ENCODE measurements at places on chromosomes 1 and 21.

DNA sequence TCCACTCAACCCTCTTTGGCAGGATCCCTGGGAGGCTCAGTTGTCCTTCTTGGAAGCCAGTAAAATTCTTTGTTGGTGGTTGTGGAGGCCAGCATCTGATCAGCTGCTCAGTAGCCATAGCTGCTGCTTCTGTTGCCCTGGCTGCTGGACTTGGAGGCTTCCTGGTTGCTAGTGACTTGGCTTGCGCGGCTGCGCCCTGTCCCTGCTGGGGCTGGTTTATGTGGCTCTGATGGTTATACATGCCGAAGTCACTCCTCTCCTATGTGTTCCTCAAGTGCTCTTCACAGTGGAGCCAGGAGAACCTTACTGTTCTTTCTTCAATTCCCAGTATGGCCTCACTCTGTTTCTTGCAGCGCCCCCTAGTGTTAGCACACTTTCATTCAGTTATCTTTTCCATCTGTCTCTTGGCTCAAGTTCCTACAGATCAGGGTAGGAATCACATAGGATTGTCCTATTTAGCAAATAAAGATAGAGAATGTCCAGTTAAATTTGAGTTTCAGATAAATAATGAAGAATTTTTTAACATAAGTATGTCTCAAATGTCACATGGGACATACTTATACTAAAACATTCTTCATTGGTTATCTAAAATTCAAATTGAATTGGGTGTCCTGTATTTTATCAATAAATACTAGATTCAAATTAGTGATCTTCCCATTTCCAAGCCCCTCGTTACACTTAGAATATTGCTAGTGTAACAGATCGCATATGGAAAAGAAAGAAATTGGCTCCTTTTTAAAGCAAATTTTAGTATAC is 176.5 kb downstream of the TGFB2 start:
- no peak for DNase-seq

DNA sequence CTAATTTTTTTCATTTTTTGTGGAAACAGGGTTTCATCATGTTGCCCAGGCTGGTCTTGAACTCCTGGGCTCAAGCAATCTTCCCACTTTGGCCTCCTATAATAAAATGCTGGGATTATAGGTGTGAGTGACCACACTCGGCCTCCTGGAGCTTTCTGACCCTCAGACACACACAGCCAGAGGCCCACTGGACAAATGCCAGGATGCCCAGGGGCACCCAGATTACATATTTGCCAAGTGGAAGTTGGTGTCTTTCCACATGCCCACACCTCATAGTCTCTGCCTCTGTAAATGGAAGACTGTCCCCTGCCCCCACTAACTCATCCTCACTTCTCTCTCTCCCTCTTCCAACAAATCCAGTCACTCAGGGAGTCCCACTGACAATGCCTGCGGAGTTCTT is 63.4 kb upstream of the LRP8 start:
- DNase-seq: no peak

- no peak for DNase-seq
Measured at GRCh38 chr1:231940116-231940515, 313.5 kb downstream of the DISC1 start.

GRCh38 chr1:61741711-61742619 is at the start of gene PATJ:
Gene PATJ (plus strand): TSS chr1:61742480. CDS start chr1:61762893, 20,413 bp downstream.
- DNase-seq: no peak

DNA sequence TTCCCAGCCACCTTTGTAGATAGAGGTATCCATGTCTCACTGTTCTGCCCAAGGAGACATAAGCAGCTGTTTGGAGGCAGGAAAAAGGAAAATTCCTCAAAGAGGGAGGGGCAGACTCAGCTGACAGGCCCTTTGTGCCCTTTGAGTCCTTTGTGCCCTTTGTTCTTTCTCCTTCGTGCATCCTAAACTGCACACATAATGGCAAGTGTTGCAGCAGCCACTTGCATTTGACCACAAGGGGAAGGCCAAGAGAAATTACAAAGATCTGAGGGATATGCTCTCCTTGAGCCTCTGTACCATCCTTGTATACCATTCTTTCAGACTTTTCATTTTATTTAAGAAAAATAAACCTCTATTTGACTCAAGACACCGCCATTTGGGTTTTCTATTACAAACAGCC is 71.8 kb upstream of the PKN2 start:
- no peak for DNase-seq

GRCh38 chr1:174974711-174975119 is 25.0 kb upstream of the CACYBP start:
- DNase-seq: no peak

DNA sequence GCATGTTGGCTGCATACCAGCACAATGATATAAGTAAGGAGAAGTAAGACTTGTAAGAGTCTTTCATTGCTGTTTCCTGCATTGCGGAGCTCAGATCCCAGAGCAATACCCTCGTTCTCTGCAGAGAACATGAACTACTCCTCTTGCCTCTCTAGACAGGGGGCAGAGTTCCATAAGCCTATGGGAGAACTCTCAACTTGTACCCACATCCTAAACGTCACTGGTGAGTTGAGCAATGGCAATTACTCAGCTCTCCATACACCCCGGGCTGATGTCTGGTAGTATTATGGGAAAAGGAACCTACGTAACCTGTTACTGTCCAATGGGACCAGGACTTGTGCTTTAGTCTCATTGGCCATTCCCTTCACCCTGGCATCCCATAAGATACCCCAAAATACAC is 27.3 kb upstream of the ZNF496 start:
- no peak for DNase-seq

- DNase-seq: no peak
Measured at GRCh38 chr1:236000781-236001180, 64.1 kb downstream of the NID1 start.

GRCh38 chr1:211515090-211516023 is 23.4 kb upstream of the RD3 start:
- peak; percentile 3 for DNase-seq

- no peak for DNase-seq
Measured at GRCh38 chr21:31576428-31576827, 83.1 kb upstream of the SOD1 start.

DNA sequence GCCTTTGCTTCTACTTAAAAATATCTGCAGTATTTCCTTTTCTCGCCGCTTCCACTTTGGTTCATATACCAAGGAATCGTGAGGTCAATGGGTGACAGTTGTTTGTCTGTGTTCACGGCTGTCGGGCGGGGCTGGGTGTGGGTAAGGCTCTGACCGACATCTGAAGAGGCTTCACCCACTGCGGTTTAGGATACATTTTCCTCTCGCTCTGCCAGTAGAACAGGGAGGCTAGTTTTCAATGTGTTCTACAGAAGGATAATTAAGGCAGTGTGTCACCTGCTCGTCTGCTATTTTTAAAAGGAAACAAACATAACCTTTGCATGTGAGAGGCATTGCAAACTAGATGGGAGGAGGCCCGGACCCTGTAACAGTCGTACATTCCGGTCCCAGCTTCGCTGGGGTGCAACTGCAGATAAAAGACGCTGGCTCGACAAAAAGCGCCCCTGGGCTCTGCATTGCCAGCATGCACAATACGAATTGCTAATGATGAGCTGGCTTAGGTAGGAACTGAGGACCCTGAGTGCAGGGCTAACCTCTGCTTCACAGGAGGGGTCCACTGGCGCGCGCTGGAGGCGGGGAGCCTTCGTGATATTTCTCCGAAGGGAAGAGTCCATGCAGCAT is 8.5 kb upstream of the ERG start:
- no peak for DNase-seq

DNA sequence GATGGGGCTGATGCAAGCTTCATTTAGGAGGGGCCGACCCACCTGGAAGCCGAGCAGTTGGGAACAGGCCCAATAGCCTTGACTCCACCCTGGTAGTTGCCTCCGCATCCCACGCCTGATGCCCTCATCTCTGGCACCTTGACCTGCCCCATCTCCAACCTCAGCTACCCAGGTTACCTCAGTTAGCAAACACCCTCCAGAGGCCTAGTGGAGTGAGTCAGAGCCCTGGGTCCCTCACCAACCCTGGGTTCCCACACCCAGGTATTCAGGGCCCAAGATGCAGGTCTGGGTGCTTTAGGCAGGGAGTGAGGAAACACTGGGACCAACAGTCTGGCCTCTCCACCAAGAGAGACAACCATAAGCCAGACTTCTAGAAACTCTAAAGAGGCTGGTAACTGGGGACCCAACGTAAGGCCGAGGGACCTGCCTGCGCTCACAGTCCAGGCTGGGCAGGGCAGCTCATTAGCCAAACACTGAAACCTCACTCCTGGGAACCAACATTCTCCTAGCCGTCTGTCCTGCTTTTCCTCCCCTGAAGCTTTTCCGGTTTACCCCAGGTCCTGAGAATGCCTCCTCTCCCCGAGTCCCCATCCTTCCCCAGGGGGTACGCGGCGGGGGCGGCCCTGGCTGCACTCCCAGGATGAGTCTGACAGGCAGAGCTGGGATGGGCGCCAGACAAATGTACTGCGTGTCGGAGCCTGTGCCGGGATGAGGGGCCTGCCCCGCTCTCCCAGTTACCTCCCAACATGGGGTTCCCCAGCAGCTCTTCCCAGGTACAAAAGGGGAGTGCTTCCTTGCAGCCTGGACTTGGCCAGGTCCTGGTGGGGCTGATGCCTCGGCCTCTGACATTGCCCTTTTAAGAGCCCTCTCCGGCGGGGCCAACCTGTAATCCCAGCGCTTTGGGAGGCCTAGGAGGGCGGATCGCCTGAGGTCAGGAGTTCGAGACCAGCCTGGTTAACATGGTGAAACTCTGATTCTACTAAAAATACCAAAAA is 8.9 kb upstream of the CELSR2 start:
- no peak for DNase-seq

DNA sequence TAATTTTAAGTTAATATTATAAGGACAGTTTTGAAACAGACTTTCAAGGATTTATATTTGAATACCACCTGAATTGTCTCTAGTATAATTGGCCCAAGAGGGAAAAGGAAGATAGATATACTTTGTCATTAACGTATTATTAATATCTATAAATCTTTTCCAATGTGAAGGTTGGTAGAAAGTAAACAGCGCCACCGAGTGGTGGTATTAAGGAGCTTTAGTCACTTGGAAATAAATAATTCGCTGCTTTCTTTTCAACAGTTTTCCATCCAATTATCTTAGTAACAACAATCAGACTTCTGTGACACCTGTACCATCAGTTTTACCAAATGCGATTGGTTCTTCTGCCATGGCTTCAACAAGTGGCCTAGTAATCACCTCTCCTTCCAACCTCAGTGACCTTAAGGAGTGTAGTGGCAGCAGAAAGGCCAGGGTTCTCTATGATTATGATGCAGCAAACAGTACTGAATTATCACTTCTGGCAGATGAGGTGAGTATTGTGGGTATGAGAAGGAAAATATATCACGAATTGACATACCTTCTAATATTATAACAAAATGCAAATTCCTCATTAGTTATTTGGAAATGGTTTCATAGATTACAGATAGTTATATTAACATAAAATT is 37.7 kb downstream of the SH3GLB1 start:
- peak; percentile 11 for DNase-seq

- no peak for DNase-seq
Measured at GRCh38 chr1:205962821-205963221, 19.6 kb upstream of the SLC26A9 start.

DNA sequence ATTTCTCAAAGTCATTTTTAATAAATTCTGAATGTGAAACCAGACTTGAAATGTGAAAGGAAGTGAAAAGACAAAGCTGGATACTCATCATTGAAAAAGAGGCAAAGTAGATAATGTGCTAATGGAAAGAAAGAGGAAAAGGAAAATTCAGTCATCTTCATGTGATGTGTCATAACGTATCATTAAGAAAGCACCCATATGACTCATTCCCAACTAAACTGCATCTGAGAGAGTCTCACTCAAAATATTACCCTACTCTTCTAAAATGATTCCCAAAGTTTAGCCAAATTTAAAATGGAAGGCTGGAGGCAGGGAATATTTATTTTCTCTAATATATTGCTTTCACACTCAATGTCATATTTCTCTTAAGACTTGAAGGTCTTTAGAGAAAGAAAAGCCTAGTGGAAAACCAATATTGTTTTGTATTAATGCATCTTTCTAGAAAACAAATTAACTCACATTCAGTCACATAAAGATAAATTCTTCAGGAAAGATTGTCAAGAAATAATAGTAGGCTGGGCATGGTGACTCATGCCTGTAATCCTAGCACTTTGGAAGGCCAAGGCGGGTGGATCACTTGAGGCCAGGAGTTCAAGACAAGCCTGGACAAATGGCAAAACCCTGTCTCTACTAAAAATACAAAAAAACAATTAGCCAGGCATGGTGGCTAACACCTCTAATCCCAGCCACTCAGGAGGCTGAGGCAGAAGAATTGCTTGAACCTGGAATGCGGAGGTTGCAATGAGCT is 129.9 kb downstream of the SLC30A10 start:
- no peak for DNase-seq

- no peak for DNase-seq
Measured at GRCh38 chr1:37691497-37692077, 729 bp upstream of the CDCA8 start.

DNA sequence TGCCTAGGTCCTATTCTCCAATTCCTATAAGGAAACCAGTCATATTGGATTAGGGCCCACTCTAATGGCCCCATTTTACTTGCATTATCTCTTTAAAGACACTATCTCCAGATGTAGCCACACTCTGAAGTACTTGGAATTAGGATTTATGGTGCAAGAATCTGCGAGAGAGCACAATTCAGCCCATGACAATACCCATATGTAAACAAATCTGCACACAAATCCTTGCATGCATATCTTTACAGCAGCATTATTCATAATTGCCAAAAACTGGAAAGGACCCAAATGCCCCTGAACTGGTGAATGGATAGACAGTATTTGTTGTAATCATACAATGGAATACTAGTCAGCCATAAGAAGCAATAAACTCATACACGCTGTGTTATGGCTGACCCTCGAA is 229.8 kb upstream of the ADAMTS5 start:
- DNase-seq: no peak

- no peak for DNase-seq
Measured at GRCh38 chr1:94019327-94019726, 101.6 kb downstream of the ABCA4 start.

GRCh38 chr1:85062425-85063026 is 14.2 kb upstream of the MCOLN3 start:
- no peak for DNase-seq

DNA sequence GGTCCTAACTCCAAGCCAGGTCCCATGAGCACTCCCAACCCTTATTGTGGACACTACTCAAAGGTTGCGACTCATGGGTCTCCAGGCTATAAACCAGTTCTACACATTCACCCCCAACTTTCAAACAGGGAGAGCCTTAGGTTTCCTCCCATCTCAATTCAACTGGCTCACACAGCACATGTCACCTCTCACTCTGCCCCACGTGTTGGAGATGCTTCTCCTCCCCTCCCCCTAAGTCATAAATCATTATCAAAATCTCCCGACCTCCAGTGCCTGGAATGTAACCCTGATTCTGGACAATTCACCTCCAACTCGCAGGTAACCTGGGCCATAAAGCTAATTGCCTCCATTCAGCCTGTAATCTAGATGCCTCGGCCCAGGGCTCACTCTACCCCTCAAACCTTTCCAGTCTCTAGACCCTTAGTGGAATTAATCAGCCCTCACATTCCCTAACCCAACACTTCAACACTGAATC is 595 bp downstream of the AK2 start:
- DNase-seq: no peak

- DNase-seq: no peak
Measured at GRCh38 chr1:205665201-205666045, 14.9 kb downstream of the SLC45A3 start.

- no peak for DNase-seq
Measured at GRCh38 chr1:177190308-177190970, 19.7 kb downstream of the BRINP2 start.
